Naive thymus-derived CD4-positive, alpha-beta T cell (primary cell): ENCODE measurements at places on chromosomes 6 and 20. TPM values are rescaled to one million over a fixed set of nuclear protein-coding genes. Genes with fewer than 3 reads are reported as not detected.

DNA sequence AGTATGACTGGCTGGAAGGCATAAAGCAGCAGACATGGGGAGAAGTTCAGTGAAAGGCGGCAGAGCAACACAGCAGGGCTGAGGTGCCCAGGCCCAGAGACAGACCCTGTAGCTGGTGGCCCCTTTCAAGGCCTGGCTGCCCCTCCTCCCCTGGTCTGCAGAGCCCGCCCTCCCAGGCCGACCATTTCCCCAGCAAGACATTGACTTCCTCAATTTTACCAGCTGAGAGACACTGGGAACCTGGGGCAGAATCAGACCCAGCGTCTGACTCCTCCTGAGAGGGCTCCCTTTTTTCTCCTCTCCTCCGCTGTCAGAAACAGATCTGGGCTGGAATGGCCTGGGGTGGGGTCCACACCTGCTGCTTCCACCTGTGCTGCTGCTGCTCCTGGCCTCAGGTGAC is at the start of gene TREML4:
Gene TREML4 (plus strand): TSS at position 254 of the 400 bp plus-strand sequence. CDS start 79 bp downstream, at position 333.
- no peak for DNase-seq

Gene STXBP5
- polyA plus RNA-seq, result 2.5 TPM

DNA sequence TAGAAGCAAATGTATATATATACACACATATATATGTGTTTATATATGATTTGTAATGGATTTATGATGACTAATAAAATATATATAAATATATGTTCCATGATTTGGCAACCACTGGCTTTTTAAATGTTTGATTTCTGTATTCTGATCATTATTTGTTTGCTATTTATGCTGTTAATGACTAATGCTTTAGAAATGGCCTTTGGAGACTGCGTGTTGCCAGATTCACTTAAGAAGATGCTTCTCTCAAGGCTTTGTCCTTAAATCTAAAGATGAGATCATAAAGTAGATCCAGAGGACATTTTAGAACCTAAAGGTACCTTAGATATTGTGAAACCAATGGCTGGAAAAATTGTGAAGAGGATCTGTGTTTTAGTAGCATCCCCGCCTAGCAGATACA is 116.0 kb upstream of the SUPT3H start:
- no peak for DNase-seq

DNA sequence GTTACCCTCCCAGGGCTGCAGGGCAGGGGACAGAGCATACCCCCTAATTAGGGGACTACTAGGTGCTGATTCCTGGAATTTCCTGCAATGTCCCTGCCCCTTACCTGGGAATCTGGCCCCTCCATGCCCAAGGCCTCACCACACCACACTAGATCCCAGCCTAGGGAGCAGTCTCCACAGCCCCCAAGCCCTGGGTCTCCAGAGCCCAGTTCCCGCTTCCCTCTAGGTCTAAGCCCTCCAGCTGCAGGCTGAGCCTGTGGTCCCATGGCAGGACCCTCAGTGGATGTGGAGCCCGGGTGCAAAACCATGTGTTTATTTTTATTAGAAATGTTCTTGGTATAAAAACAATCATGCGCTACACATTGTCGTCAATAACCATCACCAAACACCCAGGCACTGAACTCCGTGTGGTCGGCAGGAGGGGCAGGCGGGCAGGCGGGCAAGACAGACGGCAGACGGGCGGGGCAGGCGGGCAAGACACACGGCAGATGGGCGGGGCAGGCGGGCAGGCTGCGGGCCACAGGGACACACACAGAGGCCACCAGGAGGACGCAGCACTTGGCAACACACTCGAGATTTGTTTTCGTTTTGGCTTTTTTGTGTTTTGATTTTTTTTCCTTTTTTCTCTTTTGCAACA is 124.2 kb downstream of the GRM4 start:
- DNase-seq, result no peak

DNA sequence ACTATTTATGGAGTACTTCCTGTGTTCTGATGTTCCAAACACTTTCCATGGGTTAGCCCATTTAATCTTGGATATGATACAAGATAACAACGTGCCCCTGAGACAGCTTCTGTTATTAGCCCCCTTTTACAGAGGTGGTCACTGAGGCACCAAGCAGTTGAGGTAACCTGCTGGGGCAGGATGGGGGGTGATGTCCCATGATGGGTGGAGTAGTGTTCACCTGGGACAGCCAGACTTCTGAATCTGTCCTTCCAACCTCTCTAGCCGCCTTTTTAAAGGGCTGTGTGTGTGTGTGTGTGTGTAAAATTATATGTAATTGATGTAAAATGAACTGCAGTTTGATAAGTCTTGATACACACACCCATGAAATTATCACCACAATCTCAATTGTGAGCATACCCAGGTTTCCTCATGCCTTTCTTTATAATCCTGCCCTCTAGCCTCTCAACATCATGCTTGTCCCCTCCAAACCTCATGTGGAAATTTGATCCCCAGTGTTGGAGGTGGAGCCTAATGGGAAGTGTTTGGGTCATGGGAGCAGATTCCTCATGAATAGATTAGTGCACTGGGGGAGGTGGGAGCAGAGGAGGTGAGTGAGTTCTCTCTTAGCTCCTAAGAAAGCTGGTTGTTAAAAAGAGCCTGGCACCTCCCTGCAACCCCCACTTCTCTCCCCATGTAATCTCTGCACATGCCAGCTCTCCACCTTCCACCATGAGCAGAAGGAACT is 39.2 kb downstream of the PLAGL2 start:
- DNase-seq, result no peak

GRCh38 chr6:158803733-158804143 is 15.4 kb downstream of the EZR start:
- peak; percentile 50 for DNase-seq
